AG04449 (cell line): ENCODE measurements at places on chromosomes 12 and 14.

GRCh38 chr12:54024581-54025305, 3.5 kb upstream of the HOXC6 start:
- no peak for DNase-seq

- no peak for DNase-seq
Observed at GRCh38 chr12:131592972-131593371, 117.9 kb upstream of the SFSWAP start.

GRCh38 chr12:130872179-130873096, 572 bp downstream of the RAN start:
- DNase-seq = no peak

DNA sequence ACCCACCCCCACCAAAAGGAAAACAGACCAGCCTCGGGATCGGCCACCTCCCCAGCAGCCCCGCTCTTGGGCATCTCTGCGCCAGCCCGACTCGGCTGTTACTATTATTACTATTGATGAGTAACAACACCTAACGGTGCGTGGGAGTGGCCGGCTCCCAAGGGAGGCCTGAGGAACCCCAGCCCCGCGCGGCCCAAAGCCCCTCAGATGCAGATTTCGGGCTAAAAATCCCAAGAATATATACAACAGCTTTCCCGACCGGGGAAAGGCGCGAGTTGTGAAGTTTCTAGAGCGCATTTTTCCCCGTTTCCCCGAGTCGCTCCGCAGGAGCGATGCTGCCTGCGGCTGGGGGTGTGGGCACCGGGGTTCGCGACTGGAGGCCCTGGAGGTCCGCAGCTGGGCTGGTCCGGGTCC, 565 bp downstream of the NT5DC3 start:
- no peak for DNase-seq

GRCh38 chr12:77163074-77164038, 98.0 kb upstream of the E2F7 start:
- no peak for DNase-seq

GRCh38 chr12:19916196-19916753, 452.1 kb upstream of the PDE3A start:
- no peak for DNase-seq

DNA sequence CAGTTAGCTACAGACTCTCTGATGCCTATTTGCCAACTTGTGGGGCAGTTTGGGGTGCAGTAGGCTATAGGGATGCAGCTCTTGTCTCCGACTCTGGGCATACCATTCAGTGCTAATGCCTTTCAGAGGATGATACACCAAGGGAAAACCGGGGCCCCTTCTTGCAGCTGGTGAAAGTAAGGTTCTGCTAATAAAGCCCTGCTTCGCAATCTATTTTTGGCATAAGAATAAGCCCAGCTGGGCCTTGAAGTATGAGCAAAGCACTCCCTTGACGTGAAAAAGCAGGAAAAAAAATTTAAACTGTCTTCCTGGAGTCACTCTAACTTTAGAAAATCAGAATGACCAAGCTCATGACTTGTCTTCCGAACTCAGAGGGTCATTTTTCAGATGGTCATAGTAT, 124.1 kb upstream of the RBM19 start:
- no peak for DNase-seq

GRCh38 chr12:77940567-77940966, 109.9 kb downstream of the NAV3 start:
- DNase-seq = no peak

GRCh38 chr14:77369285-77369684, 7.6 kb downstream of the TMED8 start:
- DNase-seq = no peak

- no peak for DNase-seq
Observed at GRCh38 chr12:109436188-109436560, 40.9 kb downstream of the KCTD10 start.

- no peak for DNase-seq
Observed at GRCh38 chr14:21104448-21105060, 3.7 kb downstream of the TMEM253 start.

DNA sequence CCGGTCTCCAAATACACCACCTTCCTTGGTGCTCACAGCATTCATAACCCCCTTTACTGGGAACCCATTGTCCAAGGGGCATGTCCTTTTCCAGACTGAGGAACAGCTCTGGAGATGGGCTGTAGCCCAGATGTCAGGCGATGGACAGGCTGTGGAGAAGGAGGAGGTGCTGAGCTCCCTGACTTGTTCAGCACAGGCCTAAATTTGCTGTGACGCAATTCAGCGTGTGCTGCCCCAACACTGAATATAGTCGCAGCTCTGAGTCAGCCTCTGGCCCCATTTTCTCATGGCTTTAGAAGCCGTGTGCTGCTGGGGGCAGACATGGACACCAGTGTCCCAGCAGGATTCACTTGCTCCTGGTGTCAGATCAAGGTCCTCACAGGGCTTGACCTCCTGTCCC, 269.1 kb downstream of the EMP1 start:
- no peak for DNase-seq

DNA sequence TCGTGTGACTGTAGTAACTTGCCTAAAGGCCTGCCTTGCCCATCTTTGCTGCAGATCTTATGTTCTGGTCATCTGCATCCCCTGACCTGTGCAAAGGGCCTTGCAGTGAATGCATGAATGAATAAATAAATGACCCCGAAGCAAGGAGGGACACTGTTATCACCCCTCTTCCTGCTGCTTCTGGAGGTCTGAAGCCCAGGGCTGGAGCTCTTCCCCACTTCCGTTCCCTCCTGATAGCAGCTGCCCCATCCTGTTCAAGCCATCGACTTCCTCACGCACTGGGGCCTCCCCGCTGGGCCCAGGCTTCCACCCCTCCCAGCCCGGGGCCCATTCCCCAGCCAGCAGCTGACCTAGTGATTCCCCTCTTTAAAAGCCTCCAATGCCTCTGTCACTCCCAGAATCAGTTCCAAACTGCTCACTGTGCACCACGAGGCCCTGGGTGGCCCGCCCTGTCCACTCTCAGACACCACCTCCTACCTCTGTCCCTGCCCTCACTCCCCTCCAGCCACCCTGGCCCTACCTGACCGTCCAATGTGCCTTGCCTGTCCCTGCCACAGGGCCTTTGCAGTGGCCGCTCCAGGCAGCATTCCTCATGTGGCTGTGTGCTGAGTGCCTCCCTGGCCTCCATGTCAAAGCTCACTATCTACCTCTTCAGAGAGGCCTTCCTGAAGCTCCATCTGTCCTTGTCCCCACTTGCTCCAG, 78.6 kb downstream of the SCARB1 start:
- DNase-seq = no peak

DNA sequence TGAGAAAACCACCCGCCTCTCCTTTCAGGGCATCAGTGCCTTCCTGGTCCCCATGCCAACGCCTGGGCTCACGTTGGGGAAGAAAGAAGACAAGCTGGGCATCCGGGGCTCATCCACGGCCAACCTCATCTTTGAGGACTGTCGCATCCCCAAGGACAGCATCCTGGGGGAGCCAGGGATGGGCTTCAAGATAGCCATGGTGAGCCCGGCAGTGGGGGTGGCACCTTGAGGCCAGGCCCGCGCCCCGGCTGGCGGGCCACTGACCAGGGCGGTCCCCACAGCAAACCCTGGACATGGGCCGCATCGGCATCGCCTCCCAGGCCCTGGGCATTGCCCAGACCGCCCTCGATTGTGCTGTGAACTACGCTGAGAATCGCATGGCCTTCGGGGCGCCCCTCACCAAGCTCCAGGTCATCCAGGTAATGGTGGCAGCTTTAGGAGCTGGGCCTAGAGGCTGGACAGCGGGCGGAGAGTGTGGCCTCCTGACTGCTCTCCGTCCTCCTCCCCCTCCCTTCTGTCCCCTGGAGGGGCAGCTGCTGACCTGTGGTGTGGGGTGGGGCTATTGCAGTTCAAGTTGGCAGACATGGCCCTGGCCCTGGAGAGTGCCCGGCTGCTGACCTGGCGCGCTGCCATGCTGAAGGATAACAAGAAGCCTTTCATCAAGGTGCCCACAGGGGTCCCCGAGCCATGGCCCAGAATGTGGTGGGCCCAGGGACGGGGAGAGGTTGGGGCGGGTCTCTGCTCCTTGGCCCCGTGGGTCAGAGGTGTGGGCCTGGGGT, 12.8 kb downstream of the ACADS start:
- DNase-seq = no peak

- DNase-seq = no peak
Observed at GRCh38 chr14:90453401-90453951, 56.6 kb downstream of the CALM1 start.

DNA sequence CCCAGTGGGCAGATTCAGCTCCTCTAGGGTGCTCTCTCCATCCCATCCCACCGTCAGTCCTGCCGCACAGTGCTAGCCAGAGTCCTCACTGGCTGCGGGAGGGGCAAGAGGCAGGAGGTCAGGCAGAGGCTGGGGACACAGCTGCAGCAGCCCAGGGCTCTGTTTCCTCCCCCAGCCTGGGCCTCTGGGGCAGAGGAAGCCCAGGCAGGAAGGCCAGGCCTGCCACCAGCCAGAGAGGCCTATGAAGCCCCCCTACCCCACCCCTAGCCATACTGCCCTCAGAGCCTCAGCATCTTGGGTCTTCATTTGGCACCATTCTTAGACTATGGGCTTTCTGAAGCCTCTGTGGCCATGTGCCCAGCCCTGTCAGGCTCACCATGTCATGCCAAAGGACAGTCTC, 3.4 kb downstream of the ACVRL1 start:
- no peak for DNase-seq
